ENCODE measurements at places on chromosomes 11 and 22.

DNA sequence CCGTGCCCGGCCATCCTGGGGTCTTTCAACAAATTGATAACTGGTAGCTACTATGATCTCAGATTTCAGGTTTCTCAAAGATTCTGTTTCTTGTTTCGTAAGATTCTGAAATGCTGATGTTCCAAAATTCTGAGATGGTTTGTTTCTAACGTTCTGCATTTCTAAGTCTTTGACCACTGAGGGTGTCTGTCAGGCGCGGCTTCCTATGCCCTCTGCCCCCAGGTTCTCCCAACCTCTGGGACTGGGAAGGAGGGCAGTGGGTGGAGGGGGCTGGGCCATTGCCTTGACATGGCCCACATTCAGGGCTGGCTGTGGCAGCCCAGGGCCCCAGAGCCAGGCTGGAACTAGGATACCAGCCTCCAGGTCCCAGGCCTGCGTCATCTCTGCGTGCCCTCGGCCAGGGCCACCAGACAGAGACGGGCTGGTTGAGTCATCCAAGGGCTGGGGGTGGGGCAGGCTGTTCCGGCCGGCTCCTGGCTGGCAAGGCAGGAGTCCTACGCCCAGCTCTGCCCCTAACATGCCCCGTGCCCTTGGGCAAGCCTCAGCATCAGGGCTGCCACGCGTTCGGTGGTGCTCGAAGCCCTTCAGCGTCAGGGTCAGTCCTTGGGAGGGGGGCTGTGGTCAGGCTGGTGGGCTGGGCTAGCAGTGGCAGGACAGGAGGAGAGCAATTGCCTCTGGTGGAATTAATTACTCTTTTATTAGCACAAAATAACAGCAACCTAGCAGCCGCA is 5.2 kb downstream of the TMEM134 start:
- peak; percentile 81 for DNase-seq

DNA sequence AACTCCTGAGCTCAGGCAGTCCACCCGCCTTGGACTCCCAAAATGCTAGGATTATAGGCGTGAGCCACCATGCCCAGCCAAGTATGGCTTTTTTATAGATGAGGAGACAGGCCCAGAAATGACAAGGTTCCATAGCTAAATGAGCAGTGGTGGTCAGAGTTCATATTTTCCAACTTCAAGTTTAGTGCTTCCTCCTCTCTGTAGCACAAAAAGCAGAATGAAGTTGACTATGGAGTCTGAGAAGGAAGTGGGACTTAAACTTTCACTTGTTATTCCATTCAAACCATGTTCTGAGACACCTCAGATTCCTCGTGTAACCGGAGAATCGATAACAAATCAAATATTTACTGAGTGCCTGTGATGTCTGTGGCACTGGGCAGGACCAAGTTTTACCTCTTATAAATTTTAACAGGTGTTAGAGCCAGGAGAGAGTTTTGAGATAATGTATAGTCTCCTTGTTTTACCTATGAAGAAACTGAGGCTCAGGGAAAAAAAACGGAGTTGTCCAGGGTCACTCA is 3.0 kb downstream of the LIMK2 start:
- no peak for DNase-seq

DNA sequence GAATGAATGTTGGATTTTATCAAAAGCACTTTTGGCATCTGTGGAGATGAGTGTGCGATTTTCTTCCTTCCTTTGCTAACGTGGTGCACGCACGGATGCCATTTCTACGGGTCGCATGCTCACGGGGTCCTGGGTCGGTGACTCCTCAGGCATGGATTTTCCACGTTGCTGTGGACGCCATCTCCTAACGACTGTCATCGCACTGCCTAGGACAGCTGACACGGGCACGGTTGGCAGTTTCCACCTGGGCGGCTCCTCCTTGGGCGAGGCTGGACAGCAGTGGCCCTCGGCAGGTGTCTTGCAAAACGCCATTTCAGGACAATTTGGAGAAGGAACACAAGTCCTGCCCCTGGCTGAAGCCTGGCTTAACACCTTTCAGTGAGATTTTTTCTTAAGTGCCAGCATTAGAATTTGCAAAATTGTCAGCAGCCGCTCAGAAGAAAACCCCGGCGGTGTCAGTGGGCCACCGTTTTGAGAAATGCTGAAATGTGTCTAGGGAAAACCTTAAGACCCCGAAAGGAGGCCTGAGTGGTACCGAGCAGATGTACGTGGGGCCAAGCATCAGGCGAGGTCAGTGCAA is 34.7 kb upstream of the TOLLIP start:
- DNase-seq, result no peak

DNA sequence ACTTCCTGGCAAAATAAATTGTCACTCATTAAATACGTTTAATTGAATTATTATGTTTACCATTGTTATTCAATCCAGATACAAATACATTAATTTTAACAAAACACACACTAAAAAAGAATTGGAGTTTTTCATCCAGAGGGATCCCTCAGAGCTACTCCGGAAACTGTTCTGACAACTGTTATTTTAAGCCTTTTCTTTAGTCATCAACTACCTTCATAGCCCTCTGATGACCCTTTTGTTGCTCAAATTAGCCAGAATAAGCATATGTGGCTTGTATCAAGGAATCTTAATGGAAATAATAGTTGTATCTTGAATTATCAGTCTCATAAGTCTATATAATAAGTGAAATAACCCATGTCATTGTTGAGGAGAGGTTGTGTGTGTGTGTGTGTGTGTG is 405.4 kb upstream of the FAT3 start:
- DNase-seq, result no peak

DNA sequence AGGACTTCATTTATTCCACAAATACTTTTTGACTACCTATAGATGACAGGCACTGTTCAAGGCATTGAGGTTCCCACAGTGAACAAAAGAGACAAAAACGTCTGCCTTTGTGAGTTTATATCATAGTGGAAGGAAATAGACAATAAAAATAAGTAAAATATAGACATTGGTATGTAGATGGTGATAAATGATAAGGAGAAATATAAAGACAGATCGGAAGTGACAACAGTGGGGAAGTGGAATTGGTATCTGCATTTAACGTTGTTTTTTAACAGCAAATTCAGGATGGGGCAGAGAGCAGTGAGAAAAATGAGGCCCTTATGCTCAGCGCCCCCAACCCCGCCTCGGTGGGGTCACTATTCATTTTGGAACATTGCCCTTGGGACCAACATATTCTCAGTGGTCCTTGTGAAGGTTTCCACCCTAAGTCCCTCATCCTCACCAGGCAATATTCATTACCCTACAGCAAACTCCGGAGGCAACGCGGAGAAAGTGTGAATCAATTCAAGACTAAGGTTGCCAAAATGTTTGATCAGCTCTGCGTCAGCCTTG is 627 bp upstream of the PEX26 start:
- no peak for DNase-seq

DNA sequence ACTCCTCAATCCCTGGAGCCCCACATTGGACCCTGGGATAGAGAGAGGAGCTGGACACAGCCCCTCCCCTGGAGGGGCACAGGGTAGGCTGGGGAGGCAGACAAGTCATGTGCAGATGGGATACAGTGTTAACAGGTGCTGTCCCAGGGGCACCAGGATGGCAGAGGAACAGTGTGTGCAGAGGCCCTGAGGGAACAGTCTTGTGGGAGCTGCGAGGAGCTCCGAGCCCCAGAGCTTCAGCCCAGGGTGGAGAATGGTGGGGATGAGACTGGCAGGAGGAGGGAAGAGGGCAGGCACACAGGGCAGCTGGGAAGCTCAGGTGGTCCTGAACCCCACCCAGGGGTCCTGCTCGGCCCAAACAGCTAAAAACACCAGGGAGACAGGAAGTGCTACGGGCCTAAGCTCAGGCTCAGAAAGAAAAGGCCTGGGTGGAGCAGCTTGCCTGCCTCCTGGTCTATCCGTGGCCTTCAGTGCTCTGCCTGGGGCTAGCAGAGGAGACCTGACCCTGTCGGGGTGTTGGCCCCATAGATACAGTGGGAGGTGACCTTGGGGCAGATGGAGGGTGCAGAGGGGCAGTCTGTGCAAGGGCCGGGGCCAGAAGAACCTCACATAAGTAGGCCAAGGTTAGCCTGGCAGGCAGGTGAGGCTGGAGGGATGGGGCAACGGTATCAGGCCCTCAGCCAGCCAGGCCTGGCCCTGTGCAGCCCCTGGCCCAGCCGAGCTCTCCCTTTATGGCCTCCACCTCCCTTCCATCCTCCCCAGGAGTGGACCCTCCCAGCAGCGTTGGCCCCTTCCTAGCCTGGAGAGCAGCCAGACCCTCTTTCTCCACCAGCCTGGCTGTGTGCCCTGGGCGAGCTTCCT is 15.4 kb downstream of the CAPN5 start:
- no peak for DNase-seq

DNA sequence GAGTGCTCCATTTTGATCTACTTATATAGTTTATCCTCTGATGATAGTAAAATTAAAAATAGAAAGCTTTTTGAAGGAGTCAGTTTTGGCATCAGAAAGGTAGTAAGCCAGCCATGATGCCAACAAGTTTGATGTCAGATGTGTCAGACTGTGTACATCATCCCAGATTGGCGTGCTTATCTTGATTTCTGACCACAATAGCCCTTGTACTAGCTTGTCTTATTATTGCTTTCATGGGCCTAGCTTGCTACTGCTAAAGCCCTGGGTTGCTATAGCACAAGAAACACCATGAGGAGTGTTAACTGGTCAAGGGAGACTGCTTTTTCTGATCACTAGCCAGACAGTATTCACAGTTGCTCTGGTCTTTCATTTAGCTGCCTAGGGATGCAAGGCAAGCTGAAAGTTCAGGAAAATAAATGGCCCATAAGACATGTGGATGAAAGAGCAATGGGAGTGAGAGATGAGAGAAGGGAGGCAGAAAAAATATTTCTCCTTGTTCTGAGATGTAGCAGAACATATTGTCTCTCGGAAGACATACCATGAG is 1038.5 kb downstream of the JRKL start:
- no peak for DNase-seq

GRCh38 chr11:36478700-36479329 is 31.3 kb downstream of the TRAF6 start:
- DNase-seq, result no peak

GRCh38 chr22:46619830-46620501 is at the start of gene GRAMD4:
TSS of gene GRAMD4 (plus strand) at chr22:46620386. CDS start at chr22:46626800, 6,414 bp downstream.
- no peak for DNase-seq

DNA sequence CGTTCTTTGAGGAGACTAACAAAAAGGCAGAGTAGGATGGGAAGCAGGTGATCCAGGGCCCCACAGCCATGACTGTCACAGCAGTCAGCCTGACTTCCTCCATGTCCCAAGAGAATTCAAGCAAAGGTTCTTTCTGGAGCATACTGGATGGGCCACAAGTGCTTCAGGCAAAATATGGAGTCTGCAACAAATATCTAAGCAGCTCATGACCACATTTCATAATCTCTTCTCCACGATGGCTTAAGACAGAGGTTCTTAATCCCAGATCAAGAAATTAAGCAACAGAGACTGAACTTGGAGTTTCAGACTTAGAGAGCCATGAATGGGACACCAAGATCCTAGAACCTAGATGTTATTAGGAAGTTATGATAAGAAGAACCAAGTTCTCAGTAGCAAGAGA is 31.6 kb downstream of the GUCY1A2 start:
- no peak for DNase-seq

GRCh38 chr11:88631497-88631896 is 294.0 kb upstream of the CTSC start:
- no peak for DNase-seq

DNA sequence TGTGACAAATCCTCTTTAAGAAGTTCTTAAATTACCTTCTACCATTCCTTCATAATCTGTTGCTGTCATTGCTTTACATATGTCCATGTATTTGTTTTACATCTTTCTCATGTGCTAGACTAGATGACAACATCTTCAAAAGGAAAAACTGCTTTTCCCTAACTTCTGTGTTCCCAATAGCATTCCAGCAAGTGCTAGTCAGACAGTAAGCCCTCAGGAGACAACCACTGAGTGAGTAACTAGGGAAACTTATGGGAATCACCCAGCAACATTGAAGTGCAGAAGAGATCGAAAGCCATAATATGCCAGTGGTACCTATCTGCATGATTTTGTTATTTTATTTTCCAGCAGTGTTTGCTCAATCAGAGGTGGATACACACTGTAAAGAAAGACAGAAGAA is 889.7 kb upstream of the API5 start:
- no peak for DNase-seq

- DNase-seq, result no peak
Measured at GRCh38 chr11:126711977-126712625, 288.5 kb downstream of the KIRREL3 start.

DNA sequence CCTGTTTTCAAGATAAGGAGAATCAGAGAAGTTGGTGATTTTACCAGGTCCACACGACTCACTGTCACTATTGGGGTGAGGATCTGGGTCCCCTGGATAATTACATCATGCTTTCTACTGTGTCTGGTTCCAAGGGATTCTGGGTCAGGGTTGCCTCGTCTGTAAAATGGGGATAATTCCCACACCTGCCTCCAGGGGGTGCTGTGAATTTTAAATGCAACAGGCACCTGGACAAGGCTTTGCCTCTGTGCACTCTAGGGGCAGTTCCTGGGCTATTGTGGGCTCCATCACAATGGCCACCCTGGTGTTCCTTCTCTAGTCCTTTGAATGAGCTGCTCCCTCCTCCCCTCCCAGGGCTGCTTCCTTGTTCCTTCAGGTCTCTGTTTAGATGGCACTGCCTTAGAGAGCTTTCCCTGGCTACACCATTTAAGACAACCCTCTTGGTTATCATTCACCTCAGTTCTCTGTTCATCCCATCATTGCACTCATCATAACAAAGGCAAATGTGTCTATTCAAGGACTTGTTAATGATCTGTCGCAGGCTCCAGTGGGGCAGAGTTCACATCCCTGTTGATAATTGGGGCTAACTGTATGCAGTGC is 178.6 kb downstream of the MIAT start:
- peak; percentile 2 for DNase-seq

DNA sequence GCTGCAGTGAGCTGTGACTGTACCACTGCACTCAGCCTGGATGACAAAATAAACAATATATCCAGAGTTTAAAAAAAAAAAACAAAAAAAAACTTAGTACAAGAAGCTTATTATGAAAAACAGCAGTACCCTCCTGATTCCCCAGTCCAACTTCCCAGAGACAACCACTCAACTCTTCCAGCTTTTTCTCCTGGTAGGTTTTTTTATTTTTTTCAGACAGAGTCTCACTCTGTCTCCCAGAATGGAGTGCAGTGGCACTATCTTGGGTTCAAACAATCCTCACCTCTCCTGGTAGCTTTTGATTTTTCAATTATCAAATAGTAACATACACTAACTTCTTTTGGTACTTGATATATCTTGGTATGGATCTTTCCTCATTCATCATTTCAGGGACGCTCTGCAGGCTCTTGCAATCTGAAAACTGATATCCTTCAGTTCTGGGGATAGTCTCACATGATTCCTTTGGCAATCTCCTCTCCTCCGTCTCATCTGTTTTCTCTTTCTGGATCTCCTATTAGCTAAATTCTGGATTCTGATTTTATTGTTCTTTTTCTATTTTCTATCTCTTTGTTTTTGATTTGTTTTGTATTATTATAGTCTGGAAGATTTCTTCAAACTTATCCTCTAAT is 44.9 kb downstream of the ALG9 start:
- no peak for DNase-seq

Data from SW 1271 (cell line).